ENCODE measurements at places on chromosomes 2 and 18.
A peak's percentile ranks its signal among the peaks of the same experiment; 100 is the strongest.

DNA sequence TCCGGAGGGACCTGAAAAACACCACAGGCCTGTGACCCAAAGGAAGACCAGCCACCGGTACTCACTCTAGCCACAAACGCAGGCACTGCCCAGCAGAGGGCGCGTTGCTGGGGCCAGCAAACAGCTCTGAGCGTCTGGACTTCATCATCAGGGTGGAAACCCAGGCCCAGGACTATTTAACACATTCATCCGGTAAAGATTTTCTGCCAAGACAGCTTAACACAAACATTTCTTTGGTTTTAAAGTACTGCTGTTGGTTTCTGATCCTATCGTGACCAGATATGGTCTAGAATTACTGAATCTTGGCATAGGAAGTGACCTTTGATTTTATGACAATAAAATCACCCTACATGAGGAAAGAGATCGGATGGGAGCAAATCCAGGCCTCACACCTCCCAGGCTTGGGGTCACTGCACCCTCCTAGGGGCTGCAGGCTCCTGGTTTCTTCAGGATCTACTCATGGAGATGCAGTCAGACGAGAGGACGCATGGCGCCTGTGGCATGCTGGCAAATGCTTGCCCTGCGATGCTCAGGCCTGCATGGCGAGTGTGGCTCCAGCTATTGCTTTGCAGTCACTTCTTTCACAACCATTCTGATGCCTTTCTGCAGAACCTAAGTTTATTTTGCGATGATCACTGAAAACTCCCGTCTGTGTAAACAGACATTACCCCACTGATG, 130.4 kb downstream of the COL4A4 start:
- peak; percentile 55 for DNase-seq

DNA sequence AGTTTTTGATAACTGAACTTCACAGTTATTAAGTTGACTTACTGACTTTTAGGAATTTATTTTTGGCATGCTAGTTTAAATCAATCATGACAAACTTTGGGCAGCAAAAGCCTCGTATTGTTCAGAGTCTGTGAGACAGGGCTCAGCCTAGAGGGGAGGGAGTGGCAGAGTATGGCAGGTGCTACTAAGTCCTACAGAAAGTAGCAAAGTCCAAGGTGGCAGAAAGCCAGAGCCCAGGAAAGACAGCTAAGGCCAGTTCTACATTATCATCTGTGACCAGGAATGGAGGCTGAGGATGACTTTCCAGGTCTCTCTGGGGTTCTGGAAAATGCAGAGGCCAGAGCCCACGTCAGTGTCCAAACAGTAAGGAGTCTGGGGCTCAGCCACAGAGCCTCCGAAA, 34.2 kb downstream of the CHST10 start:
- no peak for DNase-seq

- no peak for DNase-seq
These were observed 208.1 kb upstream of the RASGRP3 start for GRCh38 chr2:33268246-33268831.

GRCh38 chr2:31420936-31421335, 6.4 kb upstream of the XDH start:
- DNase-seq = no peak

- no peak for DNase-seq
These were observed 2.7 kb upstream of the SOS1 start for GRCh38 chr2:39123436-39123999.

DNA sequence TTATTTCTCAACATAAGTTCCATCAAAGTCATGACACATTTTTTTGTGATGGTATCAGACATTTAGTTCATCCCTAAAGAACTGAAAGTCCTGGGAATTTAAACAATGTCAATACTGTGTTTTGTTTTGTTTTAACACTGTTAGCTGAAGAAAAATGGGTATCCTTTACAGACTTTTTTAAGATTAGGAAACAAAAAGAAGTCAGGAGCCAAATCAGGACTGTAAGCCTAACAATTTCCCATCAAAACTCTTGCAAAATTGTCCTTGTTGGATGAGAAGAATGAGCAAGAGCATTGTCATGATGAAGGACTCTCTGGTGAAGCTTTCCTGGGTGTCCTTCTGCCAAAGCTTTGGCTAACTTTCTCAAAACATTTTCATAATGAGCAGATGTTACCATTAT, 69.4 kb downstream of the SRD5A2 start:
- no peak for DNase-seq

DNA sequence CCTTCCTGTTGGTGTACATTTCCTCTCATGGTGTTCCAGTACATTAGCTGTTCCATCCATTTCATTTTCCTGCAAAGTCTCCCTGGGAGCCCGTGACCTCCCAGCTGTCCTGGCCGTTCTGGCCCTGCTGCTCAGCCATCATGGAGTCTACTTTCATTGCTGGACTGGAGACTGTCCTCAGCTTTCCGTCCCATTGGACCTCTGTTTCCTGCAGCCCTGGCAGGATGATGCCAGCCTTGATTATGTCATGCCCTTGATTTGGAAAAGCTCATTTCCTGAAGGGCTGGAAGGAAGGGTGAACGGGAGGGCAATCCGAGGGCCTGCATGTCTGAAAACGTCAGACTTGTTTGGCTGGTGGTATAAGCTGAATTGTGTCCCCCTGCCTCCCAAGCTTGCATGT, 205.5 kb upstream of the HS6ST1 start:
- DNase-seq = no peak

DNA sequence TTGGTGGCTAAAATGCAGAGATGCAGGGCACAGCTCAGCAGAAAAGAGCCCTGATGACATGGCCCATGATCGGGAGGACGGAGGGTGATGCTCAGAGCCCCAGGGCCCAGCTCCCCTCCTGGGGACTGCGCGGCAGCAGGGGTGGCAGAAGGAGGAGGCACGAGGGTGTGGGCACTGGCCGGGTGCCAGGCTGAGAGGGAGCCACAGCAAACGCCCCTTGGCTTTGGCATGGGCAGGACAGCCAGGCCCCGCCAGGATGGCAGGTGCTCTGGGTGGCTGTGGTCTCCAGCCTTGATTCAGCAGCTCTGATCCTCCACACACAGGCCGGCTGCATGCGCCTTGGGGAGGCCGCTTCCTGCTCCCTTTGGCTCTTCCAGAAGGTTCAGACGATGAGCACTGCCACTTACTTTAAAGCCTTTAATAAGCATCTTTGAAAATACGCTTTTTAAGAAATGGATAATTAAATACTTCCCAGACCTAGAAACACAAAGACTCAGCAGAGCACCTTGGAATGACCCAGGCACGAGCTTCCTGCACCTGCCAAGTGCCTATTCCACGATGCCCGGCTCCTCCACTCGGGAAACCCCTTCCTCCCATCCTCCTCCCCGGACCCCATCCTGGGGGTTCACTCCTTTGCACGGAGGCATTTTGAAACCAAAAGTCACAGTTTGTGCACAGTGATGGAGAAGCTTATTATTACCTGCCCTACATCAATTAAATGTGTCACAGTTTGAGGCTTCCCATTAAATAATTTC, 78.5 kb upstream of the SNTG2 start:
- DNase-seq = no peak

DNA sequence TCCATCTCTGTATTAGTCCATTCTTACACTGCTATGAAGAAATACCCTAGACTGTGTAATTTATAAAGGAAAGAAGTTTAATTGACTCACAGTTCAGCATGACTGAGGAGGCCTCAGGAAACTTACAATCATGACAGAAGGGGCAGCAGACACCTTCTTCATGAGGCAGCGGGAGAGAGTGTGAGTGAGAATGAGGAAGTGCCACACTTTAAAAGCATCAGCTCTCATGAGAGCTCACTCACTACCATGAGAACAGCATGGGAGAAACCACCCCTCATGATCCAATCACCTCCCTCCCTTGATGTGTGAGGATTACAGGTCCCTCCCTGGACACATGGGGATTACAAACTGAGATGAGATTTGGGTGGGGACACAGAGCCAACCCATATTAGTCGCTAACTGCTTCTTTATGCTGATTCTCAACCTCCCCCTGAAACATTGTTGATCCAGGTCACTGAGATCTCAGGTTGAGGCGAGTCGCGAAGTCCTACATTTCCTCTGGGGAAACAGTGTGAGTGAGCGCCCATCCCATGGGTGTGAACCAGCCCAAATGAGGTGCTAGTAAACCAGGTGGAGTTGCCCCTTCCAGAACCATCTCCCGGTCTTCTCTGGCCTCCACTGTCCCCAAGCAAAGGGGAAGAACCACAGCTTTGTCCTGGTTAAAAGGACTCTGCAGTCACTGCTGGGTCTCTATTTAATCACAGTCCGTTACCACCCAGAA, 123.8 kb downstream of the CAPN13 start:
- DNase-seq = no peak

DNA sequence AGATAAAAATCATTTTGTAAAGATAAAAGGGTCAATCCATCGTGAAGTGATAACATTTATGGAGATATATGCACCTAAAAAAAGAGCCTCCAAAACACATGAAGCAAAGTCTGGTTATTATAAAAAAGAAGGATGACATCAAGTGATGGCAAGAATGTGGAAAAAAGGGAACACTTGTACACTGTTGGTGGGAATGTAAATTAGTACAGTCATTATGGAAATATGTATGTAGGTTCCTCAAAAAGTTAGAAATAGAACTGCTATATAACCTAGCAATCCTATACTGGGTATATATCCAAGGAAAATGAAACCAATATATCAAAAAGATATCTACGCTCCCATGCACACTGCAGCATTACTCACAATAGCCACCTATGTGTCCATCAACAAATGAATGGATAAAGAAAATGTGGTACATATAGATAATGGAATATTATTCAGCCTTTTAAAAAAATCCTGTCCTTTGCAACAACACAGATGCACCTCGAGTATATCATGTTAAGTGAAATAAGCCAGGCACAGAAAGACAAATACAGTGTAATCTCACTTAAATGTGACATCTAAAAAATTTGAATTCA, 28.9 kb downstream of the ABCB11 start:
- no peak for DNase-seq

DNA sequence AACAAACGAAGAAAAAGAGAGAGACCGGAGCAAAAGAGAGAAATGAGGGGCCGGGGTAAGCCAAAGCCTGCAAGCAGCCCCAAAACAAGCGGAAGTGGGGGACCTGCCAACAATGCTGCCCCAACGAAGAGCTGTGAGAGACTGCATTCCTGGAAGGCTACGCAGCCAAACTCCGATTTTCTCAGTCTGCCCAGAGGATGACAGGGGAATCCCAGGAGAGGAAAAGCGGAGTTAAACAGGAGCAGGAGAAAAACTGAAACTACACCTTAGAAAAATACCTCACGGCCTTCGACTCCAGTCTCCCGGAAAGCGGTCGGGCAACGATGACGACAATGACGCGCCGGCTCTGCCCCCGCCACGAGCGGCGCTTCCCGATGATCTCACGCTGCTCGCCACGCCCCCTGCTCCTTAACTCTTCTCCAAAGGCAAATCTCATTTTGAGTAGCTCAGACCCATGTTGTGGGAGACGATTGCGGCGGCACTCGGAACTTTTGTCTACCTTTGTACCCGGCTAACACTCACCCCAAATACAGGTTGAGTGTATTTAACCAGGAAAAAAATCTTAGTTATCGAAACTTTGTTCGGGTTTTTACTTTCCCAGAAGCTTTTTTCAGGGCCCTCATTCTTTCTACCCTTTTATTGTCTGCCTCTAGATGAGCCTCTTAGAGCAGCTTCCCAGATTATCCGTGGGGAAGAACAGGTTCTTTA, at the start of gene C1D:
Gene C1D, minus strand, starts transcription at position 325 of the 708 bp plus-strand sequence. CDS start 15,694 bp downstream, outside the sequence.
- DNase-seq = peak; percentile 98

DNA sequence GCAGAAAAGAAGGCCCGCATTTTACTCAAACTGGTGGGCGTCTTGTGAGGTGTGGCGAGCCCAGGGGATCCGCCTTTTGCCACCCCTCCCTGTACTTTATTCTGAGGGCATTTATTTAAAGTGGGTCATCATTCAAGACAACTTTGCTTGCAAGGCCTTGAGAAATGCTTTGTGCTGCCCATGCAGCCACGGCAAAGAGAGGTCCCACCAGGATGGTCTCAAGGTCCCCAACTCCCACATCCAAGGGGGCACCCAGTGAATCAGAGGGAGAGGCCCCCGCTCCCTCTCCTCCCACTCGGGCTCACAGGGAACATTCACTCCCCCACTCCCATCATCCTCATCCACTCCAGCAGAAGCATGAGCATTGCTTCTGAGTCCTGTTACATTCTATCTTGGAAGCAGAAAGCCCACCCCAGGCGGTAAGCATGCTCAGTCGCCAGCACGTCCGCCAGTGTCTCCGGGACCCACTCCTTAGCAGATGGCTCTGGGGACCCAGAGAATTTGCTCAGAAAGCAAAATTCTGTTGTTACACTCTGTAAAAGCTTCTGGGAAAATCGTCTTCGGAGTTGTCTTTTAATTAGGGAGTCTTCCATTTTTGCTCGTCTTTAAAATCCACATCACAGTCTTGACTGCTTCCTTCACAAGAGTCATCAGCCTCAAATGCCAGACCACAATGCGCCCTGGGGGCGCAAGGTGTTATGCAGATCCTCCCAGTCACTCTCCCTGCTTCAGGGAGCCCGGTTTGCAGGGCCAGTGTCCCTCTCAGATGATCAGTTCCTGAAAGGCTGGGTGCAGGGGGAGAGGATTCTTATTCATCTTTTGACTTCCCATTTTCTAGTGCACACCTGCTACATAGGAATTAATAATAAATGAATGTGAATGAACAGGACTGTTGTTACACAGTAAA, 99.4 kb upstream of the NCK2 start:
- no peak for DNase-seq

GRCh38 chr2:48448274-48449061, 81.5 kb upstream of the STON1 start:
- no peak for DNase-seq

GRCh38 chr2:1477196-1478040, 64.2 kb downstream of the TPO start:
- no peak for DNase-seq

GRCh38 chr2:109284826-109285225, 155.8 kb downstream of the SH3RF3 start:
- DNase-seq = no peak

- no peak for DNase-seq
These were observed 270.3 kb downstream of the ATAD2B start for GRCh38 chr2:23656597-23656973.

GRCh38 chr2:114231921-114232320, 210.5 kb upstream of the DPP10 start:
- DNase-seq = no peak

- DNase-seq = no peak
These were observed 5.0 kb upstream of the TGIF1 start for GRCh38 chr18:3444954-3445353.

- no peak for DNase-seq
These were observed 132.2 kb upstream of the CXCR4 start for GRCh38 chr2:136250131-136250530.

- DNase-seq = peak; percentile 77
These were observed 142.8 kb downstream of the NDUFA10 start for GRCh38 chr2:239882331-239882732.

DNA sequence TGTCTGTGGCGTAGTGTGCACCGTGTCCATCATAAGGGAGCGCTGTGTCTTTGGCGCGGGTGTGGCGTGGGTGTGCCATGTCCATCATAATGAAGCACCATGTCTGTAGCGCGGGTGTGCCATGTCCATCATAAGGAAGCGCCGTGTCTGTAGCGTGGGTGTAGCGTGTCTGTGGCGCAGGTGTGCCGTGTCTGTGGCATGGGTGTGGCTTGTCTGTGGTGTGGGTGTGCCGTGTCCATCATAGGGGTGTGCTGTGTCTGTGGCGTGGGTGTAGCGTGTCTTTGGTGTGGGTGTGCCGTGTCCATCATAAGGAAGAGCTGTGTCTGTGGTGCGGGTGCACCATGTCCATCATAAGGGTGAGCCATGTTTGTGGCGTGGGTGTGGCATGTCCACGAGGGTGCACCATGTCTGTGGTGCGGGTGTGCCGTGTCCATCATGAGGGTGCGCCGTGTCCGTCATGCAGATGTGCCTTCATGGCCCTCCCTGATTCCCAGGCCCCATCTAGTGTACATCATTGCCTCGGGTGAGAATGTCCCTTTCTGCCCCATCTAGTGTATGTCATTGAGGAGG, 275.0 kb downstream of the GBX2 start:
- DNase-seq = no peak

Measured in stimulated activated CD8-positive, alpha-beta memory T cell treated with anti-CD3 and anti-CD28 coated beads, Interleukin-4, amount 100 ng/mL, for 48 hours (primary cell).